ENCODE measurements at places on chromosomes 2 and 18.

- no peak for DNase-seq
Measured at GRCh38 chr18:50715919-50716318, 103.9 kb downstream of the MRO start.

DNA sequence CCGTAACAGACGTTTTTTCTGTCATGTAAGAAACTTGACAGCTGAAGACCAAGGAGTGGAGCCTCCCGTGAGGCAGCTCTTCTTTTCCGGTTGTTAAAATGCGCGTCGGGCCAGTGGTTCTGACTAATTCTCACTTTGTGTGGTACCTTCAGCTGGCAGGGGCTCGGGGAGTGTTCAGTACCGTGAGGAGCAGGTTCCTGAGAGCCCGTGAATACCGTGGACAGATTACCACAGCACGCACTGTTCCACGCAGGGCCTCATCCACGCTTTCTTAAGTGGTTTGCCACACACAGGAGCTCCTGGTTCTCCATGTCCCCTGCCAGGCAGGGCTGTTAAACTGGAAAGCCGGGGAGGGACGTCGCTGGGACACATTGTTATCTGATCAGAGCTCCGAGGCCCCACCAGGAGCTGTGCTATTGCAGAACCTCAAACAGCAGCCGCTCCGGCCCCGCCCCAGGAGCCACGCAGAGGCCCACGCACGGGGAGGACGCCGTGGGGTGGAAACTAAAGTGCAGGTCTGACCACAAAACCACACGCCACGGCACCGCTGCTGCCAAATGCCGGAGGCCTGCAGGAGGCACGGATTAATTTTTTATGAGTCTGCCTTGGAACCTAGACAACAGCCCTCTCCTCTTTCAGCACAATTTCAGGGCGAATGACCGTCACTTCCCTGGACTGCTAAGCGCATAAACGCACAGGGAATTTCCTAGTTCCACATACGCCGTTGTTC lies 43.3 kb downstream of the NFATC1 start:
- DNase-seq: peak; percentile 21

- DNase-seq: peak; percentile 15
Measured at GRCh38 chr2:237791977-237792727, 6.4 kb upstream of the RBM44 start.

GRCh38 chr2:77522888-77523287 lies 712 bp upstream of the LRRTM4 start:
- no peak for DNase-seq

DNA sequence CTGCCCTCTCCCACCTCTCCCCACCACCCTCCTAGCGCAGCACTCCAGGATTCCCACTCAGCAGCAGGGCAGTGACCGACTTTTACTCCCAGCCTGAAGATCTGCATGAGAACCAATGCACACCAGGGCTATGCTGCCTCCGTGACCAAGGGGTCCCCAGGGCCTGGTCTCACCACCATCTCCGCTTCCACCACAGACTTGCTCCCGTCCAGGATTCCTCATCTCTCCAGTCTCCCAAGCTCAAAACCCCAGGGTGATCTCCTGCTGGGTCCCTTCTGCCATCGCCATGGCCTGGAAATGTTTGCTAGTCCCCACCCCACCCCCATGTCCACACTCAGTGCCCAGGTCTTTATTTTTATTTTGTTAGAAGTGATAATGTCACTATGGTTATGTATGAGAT lies 2.1 kb upstream of the CIDEA start:
- no peak for DNase-seq

GRCh38 chr2:78992451-78992806 lies 33.1 kb upstream of the REG3G start:
- peak; percentile 1 for DNase-seq

DNA sequence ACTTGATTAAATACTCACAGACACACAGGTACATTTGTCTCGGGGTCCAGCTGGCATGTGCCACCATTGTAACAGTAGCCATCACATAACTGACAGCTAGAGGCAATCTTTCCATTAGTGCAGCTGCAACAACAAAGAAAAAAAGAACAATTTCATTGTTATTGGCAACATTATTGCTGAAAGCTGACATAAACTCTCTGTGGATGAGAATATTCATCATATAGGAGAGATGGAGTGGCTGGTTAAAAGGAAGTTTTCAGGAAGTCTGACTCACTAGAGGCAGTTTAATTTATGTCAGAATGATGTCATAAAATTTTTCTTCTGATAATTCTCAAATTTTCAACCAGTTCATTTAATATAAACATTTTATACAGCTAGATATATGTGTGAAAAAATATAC lies 1490.0 kb upstream of the NXPH2 start:
- DNase-seq: no peak

DNA sequence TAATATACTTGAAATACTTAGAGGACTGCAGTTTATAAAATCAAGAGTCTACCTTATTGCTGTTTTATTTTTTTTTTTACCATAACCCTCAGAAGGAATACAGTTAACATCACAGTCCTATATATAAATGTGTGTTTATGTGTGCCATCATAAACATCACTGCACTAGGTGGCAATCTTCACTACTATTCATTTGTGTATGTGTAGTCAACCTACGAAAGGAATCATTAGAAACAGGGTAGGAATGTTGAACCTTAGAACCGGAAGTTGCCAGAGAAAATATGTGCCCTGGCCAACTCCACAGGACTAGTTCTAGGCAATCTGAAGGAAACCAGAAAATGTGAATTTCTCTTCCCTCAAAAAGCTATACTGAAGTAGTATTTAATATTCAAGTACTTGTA lies 3.4 kb downstream of the GEN1 start:
- peak; percentile 41 for DNase-seq

DNA sequence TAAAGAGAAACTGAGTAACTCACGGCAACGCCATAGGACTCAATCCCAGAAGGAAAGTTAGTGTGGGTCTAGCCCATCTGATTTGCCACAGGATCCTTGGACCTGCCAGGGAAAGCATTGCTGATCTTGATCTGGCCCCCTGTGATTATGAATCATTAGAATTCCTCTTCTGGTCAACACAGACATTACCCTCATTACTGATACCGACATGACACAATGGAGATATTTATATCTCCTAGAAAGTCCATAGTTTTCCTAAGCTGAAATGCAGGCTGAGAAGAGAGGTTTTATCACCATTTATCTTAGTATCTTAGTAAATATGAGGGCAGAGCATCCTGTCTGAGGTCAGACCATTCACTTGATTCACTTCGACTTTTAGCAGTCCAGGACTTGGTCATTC lies 75.5 kb upstream of the CCDC68 start:
- DNase-seq: peak; percentile 63

- no peak for DNase-seq
Measured at GRCh38 chr2:38900726-38901125, 11.1 kb downstream of the ARHGEF33 start.

DNA sequence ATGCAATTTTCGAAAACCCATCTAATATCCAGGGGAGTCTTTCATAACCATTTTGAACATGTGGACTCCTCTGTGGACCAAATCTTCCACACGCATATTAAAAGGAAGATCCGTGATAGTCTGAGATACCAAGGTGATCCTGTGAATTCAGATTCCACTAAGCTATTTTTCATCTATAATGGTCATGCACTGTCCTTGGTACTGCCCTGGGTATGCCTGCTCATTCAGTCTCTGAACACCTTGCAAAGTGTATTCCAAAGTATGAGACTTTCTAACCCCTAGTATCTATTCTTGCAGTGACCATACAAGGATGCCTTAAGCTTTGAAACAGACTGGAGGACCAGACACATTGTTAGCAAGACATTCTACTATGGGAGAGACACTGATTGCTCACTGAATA lies 217.6 kb upstream of the CCDC150 start:
- DNase-seq: no peak

DNA sequence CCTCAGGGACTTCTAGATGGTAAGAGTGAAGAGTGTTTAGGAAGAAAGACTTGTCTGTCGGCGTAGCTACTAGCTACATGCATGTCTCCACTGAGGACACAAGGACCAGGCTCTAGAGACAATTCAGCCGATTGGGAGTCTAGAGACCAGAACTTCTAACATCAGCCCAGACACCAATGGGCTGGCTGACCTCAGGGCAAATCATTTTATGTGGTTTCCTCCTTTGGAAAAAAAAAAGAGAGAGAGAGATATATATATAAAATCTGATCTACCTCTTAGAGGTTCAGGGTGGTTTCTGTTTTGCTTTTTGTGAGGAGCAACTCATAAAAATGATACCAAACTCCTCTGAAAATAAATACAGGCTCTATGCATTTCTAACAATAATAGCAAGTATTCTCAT lies 212.8 kb downstream of the BCL2 start:
- DNase-seq: no peak

DNA sequence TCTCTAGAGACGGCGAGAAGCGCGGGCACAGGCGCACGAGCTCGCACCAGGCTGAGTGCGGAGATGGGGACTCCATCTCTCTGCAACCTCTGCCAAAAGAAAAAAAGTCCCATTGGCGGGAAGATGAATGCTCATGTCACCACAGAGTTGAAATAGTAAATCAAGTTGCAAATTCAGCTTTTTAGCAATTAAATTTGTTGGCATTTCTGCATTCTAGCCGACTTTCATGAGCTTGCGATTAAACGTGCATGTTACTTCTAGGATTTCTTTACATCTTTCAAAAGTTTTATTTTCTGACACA lies 588 bp downstream of the CHAC2 start:
- DNase-seq: peak; percentile 60

GRCh38 chr2:133821107-133821760 lies 253.0 kb upstream of the NCKAP5 start:
- peak; percentile 84 for DNase-seq

DNA sequence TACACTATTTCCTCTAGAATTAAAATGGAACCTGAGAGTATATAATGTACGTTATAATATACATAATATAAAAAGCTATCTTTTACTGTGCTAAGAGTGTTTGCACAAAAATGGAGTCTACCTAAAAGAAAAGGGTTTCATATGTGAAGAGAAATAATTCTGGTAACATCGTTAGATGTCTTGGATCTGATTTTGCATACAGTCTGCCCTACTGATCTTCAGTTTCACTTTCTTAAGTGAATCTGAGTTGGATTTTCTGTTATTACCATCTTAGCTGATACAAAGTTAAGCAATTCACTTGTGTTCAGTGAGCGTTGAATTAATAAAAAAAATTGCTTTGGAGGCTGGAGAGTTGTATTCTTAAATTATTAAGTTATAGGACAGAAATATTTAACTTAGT lies 502.1 kb upstream of the TMEFF2 start:
- no peak for DNase-seq

DNA sequence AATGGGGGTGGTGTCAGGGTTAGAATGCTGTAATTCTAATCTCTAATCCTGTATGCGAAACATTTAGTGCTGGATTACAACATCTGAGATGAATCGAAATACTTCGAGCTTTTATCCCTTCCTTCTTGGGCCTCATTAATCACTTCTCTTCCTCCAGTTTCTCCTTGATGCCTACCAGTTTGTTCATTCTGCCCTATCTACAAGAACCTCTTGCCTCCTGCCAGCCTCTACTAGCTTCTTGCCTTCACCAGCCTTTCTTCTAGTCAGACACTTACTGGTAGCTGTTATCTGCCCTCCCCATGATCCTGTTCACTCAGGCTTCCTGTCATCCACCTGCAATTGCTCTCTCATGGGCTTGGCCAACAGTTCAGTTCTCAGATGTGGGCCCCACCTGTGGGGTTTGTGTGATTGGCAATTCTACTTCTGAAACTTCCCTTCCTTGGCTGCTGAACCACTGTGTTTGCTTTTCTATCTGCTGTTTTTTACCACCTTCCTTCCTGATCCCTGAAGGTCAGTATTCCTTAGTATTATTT lies 15.4 kb upstream of the FARP2 start:
- no peak for DNase-seq

DNA sequence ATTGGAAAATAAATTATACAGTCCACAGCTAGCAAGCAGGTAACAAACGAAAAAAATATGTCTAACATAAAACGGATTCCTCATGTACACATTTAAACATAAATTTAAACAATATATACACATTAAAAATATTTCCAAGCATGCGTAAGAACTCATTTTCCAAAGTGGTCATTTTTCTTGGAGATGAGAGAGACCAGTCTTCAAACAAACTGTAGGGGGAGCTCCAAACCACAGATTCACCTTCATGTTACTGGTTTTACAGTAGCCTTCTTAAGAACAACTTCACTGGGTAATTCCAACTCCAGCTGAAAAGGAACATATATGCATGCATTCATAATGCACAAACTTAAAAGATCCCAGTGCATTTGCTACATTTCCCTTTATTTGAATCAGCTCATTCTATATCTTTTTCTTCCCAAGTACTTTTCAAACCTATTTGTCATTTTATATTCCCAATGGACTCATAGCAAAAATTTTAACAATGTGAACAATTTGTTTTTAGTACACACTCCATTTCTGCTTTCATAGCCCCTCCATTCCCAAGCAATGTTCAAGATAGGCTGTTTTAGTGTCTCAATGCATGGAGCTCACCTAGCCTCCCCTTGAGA lies 4.7 kb upstream of the STAMBP start:
- peak; percentile 72 for DNase-seq

- no peak for DNase-seq
Measured at GRCh38 chr2:200354833-200355751, 48.6 kb downstream of the SPATS2L start.

GRCh38 chr2:96408616-96409015 lies 73.0 kb downstream of the NCAPH start:
- peak; percentile 55 for DNase-seq

GRCh38 chr18:50249576-50249975 lies 16.7 kb downstream of the CFAP53 start:
- no peak for DNase-seq

DNA sequence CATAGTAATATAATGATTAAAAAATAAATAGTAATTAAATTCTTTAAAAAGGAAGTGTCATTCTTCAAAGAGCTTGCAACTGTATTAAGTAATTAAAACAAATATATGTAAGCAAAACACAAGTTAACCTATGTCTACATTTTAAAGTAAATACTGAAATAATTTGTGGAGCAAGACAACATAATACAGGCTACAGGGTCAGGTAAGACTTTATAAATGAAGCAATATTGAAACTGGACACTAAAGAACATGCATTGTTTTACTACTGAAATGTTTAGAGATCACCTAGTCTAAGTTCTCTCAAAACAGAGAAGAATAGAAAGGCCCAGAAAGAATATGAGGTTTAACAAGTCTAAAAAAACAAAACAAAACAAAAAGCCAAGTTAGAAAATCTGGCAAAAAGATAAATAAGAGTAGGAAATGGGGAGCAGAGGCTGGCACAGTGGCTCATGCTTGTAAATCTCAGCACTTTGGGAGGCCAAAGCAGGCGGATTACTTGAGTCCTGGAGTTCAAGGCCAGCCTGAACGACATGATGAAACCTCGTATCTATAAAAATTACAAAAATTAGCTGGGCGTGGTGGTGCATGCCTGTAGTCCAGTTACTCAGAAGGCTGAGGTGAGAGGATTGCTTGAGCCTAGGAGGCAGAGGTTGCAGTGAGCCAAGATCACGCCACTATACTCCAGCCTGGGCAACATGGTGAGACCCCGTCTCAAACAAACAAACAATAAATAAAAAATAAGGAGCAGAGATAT lies 34.4 kb downstream of the VPS54 start:
- peak; percentile 4 for DNase-seq

- DNase-seq: peak; percentile 9
Measured at GRCh38 chr2:187875261-187876141, 321.3 kb upstream of the TFPI start.

DNA sequence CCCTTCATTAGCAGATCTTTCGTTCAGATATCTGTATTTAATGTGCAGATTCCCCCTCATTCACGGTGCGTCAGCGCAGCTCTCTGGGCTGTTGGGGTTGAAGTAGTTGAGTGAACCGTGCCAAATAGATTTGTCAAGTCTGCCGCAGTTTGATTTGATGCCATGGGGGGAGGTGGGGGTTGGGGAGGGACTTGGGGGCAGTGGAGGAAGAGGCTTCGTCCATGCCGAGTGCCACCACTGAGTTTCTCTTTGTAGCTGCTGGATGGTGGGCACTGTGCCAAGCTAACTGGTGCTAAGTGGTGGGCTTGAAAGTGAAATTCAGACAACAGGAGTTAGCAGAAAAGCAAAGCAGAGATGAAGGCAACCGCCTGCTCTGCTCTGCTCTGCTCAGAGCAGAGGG lies 47.9 kb downstream of the NRP2 start:
- DNase-seq: no peak

Measured in M059J (cell line).